Motor neuron (in vitro differentiated cells): ENCODE measurements at places on chromosomes 4 and X. TPM values are rescaled to one million over a fixed set of nuclear protein-coding genes. Genes with fewer than 3 reads are reported as not detected.
A peak's percentile ranks its signal among the peaks of the same experiment; 100 is the strongest.

The VEGFC gene
- 2.8 and 3.0 TPM in 2 replicates for total RNA-seq

The OTC gene
- total RNA-seq = 0.13 TPM in 1 of 2 replicates, not detected in the other

GRCh38 chr4:18923496-18924161 lies 902.1 kb upstream of the LCORL start:
- ATAC-seq = no peak

The MYOZ2 gene
- total RNA-seq = not detected in 2 replicates

DNA sequence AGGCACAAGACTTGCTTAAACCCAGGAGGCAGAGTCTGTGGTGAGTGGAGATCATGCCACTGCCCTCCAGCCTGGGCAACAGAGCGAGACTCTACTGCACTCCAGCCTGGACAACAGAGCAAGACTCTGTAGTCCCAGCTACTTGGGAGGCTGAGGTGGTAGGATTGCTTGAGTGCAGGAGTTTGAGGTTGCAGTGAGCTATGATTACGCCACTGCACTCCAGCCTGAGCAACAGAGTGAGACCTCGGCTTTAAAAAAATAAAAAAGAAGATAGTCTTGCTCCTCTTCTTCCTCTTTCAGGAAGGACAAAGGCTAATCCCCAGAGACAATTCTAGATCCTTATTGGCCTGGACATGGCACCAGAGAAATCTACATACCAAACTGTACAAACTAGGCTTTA lies 5.7 kb upstream of the PPEF2 start:
- no peak for ATAC-seq

DNA sequence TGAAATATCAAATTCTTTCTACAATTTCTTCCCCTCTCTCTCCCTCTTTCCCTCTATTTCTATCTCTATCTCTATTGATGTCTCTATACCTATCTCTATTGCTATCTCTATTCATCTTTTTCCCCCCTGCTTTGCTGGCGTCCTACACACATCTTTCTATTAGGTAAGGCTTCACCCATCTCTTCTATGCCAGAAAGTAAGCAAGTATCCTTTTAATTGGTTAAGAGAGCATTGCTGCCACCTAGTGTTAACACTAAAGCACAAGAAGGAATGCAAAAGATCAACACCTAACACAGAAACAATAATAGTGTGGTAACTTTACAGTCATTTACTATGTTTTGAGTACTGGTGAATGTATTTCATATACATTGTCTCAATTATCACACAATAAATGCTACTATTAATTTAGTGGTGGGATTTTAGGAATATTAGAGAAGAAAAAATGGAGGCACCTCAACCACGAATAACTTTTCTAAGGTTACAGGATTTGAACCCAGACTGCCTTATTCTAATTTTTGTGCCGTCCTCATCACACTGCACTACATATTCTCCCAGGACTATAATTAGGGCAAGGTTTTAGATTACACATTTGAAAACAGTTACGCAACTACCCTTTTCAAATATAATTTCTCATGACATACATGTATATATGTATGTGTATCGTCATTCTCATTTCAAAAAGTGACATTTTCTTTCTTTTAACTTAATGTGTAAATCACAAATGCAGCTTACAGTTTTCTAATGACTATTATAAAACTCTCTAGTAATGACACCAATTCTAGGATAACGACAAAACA lies 3.7 kb upstream of the C4orf36 start:
- peak; percentile 5 for ATAC-seq

The NOX1 gene
- total RNA-seq = 0.46 TPM in 1 of 2 replicates, not detected in the other

The TMPRSS11E gene
- total RNA-seq = not detected in 2 replicates

The GAB3 gene
- total RNA-seq = 0.38 and 0.64 TPM in 2 replicates

The IQCM gene
- 0.31 and 1.5 TPM in 2 replicates for total RNA-seq

- no peak for ATAC-seq
Observed at GRCh38 chr4:158032733-158033415, 140.0 kb downstream of the GASK1B start.

The ADH7 gene
- 0.29 TPM in 1 of 2 replicates, not detected in the other for total RNA-seq

DNA sequence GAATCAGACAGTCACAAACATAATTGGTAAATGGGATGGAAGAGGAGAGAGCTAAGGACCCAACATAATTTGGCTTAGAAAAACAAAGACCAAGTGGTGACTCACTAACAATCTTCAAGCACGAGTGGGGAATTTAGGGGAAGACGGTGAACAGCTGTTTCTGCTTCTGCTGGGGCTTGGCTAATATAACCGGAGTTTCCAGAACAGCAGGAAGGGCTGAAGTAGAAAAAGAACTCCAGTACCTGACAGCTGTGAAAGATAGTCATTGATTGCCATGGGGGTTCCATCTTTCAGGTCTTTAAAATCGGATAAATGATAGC lies 290.9 kb upstream of the LDB2 start:
- ATAC-seq = no peak

DNA sequence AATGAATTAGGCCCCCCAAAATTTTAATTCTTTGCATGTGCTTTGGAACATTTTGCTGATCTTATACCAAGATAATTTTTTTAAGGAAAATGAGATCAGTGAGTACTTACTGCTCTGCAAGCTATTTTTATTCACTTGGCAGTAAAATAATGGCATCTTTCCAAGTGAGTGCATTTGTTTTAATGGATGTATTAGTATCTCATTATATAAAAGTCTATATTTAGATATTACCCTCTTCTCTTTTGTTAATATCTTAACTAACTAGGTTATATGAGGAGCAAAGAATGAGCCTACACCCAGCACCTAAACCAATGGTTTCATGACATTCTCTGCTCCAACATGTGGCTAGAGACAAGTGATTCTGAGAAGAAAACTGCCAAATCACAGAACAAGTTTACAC lies 21.1 kb upstream of the ARAF start:
- ATAC-seq = no peak
